ENCODE measurements at places on chromosomes 16 and 17.

DNA sequence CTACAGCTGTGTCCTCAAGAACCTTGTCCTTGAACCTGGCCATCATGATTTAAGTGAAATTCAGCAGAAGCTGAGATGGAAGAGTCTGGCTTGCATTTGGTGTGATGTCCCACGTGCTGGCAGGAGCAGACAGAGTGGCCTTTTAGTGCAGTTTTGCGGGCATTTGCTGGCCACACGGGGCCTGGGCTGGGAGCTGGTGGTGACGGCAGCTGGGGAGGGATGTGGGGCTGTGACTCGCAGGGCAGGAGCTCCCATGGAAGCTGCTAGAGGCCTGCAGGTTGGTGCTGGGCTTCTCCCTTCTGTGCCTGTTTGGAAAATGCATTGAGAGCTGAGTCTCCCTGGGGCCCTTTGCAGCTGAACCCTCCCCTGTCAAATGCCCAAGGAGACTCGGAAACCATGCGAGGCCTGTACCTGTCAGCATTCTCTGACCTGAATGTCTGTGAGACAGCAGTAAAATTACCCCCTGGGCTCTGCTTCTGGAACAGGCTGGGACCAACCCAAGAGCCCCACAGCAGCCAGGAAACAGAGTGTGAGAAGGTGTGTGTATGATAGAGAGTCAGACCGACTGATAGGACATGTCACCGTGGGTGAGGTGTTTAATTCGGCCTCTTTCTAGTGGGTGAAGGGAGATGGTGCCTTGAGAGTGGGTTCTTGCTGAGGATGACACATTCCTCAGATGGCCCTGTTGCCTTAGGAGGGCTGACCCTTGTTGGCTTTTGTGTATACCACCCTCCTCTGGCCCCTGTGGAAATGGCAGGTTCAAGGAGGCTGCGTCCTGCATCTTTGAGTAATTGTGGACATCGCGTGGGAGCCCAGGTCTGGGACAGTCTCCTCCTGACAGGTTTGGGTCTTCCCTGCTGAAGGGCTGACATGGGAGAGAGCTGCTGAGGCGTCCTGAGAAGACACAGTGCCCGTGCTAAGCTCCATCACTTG lies 145.5 kb downstream of the MSI2 start:
- DNase-seq = no peak

GRCh38 chr17:69096541-69096940 lies 35.8 kb upstream of the ABCA9 start:
- DNase-seq = no peak

DNA sequence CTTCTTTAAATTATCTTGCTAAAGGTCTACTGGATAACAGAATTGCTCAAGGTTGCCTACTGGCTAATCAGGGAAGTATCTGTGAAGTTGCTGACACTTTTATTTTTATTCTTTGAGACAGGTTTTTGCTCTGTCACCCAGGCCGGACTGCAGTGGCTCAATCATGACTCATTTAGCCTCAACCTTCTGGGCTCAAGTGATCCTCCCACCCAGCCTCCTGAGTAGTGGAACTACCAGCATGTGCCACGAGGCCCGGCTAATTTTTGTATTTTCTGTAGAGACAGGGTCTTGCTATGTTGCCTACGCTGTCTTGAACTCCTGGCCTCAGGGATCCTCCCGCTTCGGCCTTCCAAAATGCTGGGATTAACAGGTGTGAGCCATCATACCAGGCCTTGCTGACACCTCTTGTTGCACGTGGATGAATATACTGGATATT lies 43.1 kb downstream of the GLG1 start:
- no peak for DNase-seq

GRCh38 chr16:14121872-14122271 lies 50.8 kb downstream of the MRTFB start:
- DNase-seq = no peak

- DNase-seq = no peak
These were observed 8.8 kb downstream of the RUNDC1 start for GRCh38 chr17:42989141-42989540.

GRCh38 chr17:76678330-76678729 lies 32.4 kb downstream of the MXRA7 start:
- DNase-seq = no peak

GRCh38 chr17:51238255-51238887 lies 21.5 kb downstream of the MBTD1 start:
- DNase-seq = no peak

DNA sequence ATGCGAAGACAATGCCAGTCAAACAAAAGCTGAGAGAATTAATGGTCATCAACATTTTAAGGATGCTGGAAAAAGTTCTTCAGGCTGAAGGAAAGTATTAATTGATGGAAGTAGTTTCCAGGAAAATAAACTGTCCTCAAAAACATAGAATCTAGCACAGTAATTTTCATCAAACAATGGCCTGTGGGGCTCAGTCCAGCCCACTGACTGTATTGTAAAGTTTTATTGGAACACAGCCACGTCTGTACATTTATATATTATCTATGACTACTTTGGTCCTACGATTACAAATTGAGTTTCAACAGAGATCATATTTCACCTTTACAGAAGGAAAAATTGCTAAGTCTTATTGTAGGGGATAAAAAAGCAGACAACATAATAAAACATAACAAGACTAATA lies 484.5 kb downstream of the KCNJ2 start:
- DNase-seq = no peak

DNA sequence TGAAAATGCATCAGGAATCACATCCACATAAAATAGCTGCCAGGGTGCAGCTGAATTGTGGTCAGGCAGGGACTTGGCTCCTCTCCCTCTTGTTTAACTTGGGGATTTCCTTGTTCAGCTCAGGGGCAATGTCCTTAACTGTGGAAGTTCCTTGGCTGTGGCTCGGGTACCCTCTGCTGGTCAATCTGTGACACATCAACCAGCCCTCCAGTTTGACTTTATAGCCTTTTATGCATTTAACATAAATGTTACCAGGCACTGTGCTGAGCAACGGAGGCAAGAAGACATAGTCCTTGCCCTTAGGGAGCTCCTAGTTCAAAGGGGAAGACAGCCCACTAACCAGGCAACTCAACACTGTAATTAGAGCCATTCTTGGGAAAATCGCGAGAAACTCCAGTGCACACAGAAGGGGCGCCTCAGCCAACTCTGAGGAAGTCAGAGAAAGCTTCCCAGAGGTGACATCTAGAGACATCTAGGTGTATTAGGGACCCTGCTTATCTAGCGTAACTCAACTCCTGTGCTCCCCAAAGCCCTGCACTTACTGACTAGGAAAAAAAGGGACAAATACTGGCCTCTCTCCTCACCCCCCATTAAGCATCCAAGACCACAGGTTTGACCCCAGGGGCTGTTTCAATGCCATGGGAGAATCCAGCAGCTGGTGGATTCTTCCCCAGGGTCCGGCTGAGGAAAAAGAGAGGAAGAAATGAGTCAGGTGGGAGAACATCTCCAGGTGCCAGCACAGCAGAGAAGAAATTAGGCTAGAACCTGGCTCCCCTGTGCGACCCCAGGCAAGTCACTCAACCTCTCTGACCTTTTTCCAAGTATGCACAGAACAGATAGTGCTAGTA lies 17.3 kb upstream of the EEF2K start:
- DNase-seq = no peak

DNA sequence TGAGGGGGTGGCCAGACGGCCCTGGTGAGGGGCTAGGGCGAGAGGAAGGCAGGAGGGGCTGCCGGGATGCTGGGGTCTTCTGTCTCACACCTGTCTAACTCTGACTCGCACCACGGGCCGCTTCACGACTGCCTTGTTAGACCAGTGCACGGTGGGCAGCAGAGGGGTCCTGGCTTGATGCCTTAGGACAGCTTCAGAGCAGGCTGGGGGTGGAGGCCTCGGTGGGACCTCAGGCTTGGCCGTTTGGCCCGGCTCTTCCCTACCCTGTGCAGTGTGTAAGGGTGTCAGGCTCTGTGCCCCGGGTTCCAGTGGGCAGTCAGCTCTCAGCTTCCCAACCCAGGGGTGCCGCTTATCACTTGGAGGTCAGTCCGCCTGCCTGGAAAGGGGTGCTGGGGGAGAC lies 100.7 kb downstream of the OR1D5 start:
- DNase-seq = no peak

GRCh38 chr16:2748757-2749455 lies 3.5 kb upstream of the SRRM2 start:
- no peak for DNase-seq

DNA sequence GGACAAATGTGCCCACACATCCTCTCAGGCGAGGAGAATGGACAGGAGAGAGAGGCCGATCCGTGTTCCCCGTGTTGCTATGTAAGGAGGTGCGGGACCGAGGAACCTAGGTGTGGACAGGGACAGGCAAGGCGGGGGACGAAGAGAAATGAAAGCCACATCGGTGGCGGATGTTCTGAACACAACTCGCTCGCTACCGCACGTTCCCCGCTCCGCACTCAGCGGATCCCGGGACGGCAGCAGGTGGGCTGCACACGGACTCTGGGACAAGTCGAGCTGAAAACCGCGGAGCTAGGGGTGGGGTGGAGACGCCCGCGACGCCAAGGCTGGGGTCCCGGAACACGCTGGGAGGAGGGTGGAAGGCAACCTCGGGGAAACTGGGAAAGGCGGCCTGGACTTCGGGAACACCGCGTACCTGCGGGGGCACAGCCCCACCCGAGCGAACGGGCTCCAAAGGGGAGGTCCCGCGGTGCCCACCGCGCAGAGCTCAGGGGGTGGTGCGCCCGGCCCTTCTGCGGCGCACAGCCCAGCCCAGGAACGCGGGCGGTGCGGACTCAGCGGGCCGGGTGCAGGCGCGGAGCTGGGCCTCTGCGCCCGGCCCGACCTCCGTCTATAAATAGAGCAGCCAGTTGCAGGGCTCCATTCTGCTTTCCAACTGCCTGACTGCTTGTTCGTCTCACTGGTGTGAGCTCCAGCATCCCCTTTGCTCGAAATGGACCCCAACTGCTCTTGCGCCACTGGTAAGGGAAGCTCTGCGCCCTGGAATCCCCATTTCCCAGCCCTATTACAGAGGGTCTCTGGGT lies at the start of gene MT1E:
MT1E (plus strand) TSS at position 642 of the 803 bp plus-strand sequence; CDS start at position 713, 71 bp downstream.
- DNase-seq = no peak

GRCh38 chr17:78166416-78166815 lies 2.0 kb upstream of the SYNGR2 start:
- no peak for DNase-seq

DNA sequence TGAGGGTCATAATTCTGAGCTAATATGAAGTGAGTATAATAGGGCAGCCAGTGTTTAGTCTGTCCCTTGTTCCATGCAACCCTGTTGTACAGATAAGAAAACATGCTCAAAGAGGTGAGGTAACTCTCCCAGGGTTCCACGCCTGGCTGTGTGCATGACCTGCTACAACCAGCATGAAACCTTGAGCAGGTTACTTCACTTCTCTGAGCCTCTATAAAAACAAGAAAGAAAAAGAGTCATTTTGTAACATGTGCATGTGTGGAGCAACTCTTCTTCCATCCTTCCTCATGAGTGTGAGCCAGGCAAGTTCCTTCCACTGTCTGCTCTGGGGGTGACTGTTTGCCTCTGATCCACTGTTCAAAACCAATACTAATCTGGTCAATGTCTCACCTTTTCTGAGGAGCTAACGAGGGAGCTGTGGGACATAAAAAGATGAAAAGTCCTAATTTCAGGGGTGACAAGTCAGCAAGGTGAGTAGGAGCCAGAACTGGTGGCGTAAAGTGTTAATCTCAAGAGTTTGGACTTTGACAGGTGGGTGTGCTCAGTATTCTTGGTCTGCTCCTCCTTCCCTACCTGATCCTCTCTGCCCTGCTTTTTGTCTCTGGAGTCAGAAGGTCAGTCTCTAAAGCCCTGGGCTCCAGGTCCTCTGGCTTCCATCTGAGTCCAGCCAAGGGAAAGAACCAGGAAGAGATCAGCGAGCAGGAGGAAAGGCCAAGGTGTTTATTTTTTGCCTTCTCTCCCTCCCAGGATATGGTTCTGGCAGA lies 21.5 kb downstream of the GFOD2 start:
- DNase-seq = no peak

- no peak for DNase-seq
These were observed 140.9 kb upstream of the WSB1 start for GRCh38 chr17:27153005-27153404.

DNA sequence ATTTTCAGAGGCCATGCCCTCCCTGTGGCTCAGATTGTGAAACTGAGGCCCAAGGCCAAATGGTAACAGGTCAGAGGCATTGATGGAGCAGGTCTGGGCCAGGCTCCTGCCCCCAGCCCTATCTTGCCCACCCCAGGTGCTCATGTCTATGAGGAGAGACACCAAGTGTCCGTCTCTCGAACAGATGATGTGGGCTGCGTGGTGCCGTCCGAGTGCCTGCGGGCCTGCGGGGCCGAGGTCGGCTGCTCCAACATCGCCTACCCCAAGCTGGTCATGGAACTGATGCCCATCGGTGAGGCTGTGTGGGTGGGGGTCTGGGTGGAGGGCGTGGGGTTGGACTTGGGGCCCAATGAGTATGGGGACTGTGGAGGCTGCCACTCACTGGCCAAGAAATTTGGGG lies 8.7 kb upstream of the FAM83G start:
- no peak for DNase-seq

- DNase-seq = no peak
These were observed 92.9 kb downstream of the TBC1D16 start for GRCh38 chr17:79942591-79943346.

- DNase-seq = no peak
These were observed 134.6 kb downstream of the GAS7 start for GRCh38 chr17:10063730-10064241.

DNA sequence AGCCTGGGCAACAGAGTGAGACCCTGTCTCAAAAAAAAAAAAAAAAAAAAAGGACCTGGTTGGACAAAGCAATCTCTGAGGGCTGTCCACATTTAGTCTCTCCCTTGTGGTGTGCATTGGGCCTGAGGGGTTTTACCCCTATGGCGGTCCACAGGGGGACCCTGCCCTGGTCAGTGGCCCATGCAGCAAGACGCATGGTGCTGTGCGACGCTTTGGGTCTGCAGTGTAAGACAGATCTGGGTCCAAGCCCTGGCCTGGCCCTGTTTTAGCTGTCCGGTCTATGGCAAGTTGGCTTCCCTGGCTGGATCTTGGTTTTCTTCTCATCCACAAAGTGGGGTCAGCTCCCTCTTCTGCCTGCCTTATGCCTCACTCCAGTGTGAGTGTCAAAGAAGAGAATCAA lies 123.2 kb upstream of the NLRP1 start:
- DNase-seq = no peak

DNA sequence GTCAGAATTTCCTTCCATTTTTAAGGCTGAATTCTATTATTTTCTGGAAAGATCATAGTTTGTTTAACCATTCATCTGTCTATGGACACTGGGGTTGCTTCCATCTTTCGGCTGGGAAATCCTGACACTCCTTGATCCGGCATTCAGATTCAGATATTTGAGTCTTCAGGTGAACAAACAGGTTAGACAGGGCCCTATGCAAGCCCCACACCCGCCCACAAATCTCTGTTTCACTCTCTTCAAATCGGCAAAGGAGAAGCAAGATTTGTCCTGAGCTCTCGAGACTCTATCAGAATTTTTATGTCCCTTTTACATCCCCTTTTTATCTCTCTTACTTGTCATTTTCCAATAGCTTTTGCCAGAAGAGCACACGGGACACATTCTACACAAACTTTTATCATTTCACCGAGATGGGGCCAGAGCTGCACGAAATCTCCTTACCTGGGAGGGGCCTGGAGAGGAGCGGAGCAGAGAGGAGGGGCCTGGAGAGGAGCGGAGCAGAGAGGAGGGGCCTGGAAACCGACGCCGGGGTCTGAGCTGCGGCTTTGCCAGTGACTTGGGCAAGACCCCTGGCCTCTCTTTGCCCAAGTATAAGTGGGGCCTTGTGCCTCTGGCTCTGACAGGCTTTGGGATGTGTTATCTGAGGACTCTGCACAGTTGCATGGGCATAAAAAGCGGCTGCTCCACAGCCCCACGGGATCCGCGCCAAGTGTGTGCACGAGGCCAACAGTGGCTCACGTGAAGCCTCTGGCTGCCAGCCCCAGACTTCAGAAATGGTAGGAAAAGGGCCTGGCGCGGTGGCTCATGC lies 54.3 kb upstream of the RBFOX3 start:
- DNase-seq = no peak
